ENCODE measurements at places on chromosomes 6 and 20.

DNA sequence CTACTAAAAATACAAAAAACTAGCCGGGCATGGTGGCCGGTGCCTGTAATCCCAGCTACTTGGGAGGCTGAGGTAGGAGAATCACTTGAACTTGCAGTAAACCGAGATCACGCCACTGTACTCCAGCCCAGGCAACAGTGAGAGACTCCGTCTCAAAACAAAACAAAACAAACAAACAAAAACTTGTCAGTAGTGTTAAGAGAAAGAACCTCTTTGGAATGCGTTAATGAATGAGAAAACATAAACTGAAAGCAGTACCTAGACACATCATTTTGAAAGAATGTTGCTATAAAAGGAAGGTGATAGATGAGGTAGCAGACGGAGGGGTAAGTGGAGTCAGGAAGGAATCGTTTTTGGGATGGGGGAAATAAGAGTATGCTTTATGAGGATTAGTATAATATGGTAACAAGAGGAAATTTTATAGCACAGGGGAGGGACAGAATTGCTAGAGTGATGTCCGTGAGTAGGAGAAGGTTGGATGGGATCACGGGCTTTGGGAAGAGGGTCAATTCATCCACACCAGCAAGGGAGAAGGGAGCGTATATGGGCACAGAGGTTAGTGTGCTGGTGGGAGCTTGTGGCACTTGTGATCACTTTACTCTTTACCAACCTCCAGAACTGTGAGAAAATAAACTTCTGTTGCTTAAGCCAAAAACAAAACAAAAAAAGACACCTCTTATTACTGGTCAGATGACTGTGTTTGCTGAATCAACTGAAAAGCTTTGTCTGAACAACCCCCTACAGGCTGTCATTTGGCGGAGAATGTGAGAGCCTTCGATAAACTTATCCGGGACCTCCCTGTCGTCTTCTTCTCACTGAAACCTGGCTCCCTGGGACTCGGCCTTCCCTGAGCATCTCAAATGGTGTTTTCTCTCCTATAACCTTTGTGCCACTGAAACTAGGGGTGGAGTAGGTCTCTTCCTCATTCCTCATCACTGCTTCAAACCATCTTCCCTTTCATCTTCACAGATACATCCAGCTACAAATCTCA lies 48.9 kb upstream of the TFAP2A start:
- no peak for DNase-seq

- DNase-seq: no peak
Observed at GRCh38 chr20:61705386-61706258, 360.1 kb downstream of the TAF4 start.

GRCh38 chr6:87653074-87653962 lies 48.7 kb downstream of the AKIRIN2 start:
- DNase-seq: no peak

DNA sequence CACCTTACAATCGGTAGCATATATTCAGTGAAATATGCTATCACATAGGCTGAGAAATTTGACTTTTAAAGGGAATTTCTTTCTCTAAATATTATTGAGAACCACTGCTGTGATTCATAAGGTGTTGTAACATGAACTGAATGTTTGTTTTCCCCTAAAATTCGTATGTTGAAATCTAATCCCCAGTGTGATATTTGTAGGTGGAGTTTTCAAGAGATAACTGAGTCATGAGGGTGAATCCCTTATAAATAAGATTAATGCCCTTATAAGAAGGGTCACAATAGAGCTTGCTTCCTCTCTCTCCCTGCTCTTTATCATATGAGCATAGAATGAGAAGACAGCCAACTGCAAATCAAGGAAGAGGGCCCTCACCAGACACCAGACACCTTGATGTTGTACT lies 64.8 kb downstream of the LMBRD1 start:
- no peak for DNase-seq

- no peak for DNase-seq
Observed at GRCh38 chr6:106870069-106870468, 104.5 kb downstream of the CD24 start.

DNA sequence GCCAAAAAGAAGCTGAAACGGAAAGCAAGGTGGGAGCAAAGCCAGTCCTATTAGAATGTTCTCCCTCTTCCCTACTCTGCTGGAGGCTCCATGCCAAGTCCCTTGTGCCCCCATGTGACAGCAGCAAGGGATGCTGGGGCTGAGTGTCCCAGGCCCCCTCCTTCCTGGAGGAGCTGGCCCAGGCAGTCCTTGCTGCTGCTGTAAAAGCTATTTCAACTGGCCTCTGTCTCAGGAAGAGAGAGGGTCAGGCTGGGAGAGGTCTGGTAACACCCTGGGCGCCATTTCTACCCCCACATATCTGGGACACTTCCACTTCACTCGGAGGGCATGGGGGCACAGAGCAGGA lies 25.0 kb downstream of the TTBK1 start:
- no peak for DNase-seq

GRCh38 chr6:16857969-16858592 lies 96.8 kb upstream of the ATXN1 start:
- no peak for DNase-seq

DNA sequence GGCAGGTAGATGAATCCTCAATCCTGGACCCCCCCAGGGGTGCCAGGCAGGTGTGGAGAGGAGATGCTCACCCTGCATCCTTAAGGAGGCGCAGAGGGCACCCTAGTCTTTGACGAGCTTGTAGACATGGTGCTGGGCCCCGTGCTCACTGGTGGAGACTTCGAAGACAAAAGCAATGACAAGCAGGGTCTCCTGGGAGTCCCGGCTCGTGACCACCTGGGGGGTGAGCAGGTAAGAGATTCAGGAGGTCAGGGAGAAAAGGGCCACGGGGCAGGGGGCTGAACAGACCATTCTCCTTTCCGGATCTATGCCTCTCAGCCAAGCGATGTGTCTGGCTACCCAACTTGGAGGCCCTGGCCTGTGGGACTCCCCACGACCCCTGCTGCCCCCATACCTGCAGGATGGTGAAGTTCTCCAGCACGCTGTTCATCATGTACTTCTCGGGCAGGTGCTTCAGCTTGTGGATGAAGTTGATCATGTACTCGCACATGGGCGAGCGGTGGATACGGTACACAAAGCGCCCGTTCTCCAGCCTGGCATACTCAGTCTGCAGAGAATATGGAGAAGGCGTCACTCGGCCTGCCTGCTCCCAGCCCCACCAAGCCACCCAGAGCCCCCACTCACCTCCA lies 6.9 kb downstream of the RPL10A start:
- no peak for DNase-seq

DNA sequence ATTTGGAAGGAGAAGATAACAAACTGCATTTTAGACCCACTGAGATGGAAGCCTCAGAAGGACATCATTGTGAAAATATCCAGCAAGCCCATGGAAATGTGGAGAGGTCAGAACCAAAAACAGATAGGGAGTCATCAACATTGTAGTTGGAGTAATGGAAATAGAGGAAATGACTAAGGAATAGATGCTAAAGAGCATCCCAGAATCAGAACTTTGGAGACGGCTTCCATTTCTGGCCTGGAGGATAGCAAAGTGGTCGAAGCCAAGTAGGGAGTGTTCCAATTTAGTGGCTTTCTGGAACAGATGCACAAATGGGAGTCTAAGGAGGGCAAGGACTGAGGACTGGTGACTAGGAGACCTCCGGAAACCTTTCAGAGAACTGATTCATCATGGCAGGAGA lies 3.6 kb downstream of the BEND6 start:
- no peak for DNase-seq

DNA sequence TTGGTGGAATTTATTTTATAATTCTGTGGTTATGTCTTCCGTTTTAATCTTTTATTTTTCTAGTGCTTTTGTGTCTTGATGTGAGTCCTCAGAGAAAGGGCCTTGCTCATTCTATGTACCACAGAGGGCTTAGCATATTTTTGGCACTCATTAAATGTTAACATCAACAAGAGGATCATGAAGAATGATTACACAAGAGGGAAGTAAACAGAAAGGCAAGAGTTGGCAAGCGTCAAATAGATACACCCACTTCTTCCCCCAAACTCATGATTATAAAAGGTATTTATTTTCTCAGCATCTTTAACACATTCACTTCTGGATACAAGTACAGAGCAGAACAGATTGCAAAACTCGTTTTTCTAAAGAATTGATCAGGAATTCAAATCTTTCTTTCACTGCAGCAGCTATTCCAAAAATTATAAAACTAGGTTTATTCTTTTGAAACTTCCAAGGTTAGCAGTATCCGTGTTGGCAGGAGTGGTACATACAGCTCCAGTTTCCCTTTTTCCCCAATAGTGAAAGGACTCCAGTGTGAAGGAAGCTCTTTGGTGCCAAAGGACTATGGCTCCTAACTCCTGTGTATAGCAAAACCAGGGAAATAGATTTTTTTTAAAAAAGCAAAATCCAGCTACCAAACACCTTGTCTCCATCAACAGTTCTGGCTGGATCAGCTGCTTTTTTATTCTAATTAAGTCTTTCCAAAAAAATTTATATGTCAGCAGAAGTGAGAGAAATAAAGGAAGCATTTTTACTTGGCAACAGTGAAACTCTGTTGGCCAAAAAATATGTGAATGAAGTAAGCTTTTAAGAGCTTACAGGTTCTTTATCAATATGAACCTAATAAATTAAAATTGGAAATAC lies 221.9 kb downstream of the ADGRG6 start:
- no peak for DNase-seq

DNA sequence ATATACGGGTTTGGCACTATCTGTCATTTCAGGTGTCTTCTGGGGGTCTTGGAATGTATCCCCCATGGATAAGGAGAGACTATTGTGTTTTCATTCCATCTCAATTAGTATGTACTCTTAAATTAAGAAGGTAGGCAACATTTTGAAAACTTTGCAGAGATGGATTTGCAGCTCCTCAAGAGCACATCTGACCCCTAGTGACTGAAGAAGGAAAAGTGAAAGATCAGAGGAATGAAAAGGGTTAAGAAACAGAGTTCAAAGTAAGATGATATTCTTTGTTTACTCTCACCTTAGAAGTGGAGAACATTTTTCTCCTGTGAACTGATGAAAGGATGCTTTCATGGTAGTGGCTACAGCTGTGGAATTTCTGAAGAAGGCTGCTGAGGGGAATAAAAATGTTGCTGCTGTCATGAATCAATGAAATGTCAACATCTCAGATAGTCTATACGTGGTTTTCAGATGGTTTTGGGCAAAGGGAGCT lies 41.5 kb downstream of the SH3BGRL2 start:
- DNase-seq: no peak

GRCh38 chr6:1946583-1946982 lies 298.8 kb downstream of the GMDS start:
- no peak for DNase-seq

- DNase-seq: no peak
Observed at GRCh38 chr20:53073636-53074415, 101.7 kb downstream of the TSHZ2 start.

GRCh38 chr6:89597372-89597771 lies 41.2 kb downstream of the LYRM2 start:
- DNase-seq: no peak

GRCh38 chr6:1190366-1190765 lies 121.5 kb upstream of the FOXQ1 start:
- DNase-seq: no peak

DNA sequence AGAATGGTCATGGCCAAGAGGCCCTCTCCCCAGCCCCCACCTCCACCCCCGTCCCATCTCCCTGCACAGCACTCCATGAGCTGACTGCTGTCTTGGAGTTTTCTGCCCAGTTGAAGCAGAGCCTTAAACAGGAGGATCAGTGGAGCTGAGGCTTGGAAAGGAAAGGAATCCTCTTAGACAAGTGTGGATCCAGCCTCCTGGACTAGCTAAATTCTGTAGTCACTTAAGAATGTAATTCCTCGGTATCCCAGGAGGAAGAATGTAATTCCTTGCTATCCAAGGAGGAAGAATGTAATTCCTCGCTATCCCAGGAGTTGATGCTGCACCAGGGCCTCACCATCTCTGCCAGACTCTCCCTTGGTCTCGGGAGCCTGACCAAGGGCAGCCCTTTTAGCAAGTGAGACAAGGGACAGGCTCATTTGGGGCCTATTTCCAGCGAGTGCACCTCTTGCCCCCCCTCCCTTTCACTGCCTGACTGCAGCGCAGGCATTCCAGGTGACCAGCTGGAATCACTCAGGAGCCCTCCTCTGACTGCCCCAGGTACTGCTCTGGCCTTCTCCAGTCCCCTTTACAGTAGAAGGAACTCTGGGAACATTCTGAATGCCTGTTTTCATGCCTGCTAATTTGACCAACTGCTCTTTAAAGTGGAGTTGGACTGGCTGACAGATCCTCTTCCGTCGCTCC lies 76.2 kb downstream of the TCP11 start:
- DNase-seq: no peak

DNA sequence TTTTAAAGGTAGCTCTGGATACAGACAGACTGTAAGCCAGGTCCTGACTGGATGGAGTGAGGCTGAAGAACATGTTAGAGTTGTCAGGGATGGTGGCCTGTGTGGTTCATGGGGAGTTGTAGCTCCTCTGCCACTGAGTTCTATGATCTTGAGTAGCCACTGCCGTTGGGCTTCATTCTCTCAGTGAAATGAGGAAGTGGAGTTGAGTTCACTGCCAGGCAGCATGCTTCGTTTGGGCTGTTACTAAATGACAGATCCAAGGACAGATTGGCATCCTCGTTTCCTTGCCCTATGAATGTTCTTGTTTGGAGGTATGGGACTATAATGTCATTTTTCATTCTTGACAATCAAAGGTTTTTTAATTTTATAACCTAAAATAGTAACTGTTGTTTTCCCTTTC lies 37.2 kb downstream of the SCAND1 start:
- no peak for DNase-seq

Measured in GM12878 (cell line).